ENCODE measurements at places on chromosomes 4 and X.

- ATAC-seq, result no peak
Measured at GRCh38 chrX:118448273-118448783, 47.3 kb upstream of the DOCK11 start.

DNA sequence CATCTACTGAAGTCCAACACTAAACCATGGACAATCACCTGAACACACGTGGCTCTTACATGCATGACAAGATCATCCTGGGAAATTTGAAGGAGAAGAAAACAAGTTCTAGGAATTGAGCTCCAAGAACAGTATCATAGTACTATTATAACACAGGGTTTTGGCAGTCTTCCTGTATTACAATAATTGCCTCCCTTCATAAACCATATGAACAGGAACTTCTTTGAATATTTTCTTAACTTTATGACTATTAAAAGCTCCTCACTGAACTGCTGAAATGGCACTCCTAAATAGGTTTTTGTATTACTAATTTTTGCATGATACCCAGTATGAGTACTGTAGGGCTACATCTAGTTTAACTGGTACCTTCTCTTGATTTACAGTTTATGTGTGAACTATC, 130.0 kb downstream of the ZAR1 start:
- ATAC-seq, result no peak

- peak; percentile 40 for ATAC-seq
Measured at GRCh38 chr4:73068491-73069337, 802 bp downstream of the COX18 start.

DNA sequence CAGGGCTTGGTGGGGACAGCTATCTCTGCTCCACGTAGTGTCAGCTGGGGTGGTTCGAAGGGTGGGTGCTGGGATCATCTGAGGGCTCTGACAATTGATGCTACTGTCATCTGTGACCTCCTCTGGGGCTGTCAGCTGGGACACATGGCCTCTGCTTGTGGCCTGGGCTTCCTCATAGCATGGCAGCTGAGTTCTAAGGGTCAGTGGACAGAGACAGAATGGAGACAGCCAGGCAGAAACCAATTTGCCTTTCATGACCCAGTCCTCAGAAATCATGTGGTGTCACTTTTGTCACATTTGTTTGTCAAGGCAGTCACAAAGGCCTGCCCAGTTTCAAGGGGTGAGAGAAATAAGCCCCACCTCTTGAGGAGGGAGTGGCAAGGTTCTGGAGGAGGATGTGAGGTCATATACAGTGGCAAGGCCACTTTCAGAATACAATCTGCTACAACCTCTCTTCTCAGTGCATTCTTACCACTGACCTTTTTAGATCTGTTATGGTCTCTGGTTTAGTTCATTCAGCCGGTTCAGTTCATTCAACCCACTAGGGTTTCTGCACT, 103.6 kb upstream of the BCOR start:
- ATAC-seq, result no peak

DNA sequence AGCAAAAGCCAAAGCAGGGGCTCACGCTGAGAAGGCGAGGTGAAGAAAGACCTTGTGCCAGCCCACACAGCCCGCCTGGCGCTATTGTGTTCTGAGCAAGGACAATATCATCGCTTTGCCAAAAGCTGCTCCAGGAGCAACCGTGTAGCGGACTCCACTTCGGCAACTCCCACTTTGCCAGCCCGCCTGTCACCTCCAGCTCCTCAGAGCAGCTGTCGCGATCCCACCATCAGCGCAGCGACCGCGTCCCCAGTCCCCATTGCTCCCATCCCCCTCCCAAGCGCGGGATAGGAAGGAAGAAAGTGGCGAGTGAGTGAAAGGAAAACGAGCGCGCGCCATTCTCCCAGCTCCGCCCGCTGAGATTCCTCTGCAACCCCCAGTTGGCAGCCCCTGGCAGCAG, 759 bp downstream of the ZC4H2 start:
- ATAC-seq, result peak; percentile 78

- no peak for ATAC-seq
Measured at GRCh38 chr4:79920163-79920853, 152.7 kb downstream of the ANTXR2 start.

GRCh38 chrX:14673236-14673635, 143.9 kb downstream of the GLRA2 start:
- no peak for ATAC-seq

DNA sequence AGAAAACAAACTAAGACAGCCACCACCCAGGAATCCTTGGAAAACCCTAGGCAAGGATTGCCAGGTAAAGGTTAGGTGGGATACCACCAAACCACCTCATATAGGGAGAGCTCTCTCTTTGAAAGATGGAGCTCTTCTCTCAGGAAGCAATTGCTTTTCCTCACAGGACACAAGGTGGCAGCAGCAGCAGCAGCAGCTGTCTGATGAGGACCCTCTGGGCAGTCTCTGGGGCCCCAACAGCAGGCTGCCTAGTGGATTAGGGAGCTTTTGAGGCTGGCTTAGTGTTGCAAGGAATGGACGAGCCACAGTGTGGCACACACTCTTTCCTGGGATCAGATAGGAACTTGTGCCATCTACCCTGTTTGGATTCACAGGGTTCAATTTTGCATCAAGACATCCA, 41.4 kb upstream of the CHRDL1 start:
- ATAC-seq, result no peak

DNA sequence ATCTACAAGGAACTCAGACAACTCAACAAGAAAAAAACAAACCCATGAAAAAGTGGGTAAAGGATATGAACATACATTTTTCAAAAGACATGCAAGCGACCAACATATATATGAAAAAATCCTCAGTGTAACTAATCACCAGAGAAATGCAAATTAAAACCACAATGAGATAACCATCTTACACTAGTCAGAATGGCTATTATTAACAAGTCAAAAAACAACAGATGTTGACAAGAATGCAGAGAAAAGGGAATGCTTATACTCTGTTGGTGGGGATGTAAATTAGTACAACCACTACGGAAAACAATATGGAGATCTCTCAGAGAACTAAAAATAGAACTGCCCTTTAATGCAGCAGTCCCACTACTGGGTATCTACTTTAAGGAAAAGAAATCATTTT, 12.1 kb downstream of the NIPAL1 start:
- no peak for ATAC-seq

- no peak for ATAC-seq
Measured at GRCh38 chr4:38662522-38663089, 1.4 kb upstream of the KLF3 start.

DNA sequence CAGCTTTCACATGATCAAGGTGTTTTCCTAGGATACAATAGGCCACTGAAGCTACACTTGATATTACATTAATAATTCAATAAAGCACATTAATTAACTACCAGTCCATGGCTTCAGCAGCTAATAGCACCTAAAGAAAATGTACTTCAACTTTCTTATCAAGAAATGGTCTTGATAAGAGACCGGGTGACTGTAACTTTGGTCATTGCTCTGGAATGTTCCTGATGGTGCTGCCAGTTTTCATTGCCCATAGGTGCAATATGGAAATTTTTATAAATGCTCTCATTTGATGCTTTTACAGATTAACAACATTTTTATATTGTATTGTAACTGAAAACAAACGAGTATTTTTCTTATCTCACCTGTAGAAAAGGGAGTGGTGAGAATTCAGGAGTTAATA, 165.4 kb downstream of the SHROOM3 start:
- no peak for ATAC-seq

- ATAC-seq, result peak; percentile 97
Measured at GRCh38 chr4:101169044-101170014, 178.0 kb downstream of the PPP3CA start.

GRCh38 chrX:132442691-132443090, 46.1 kb downstream of the MBNL3 start:
- no peak for ATAC-seq

Measured in SK-N-SH treated with all-trans-retinoic acid at 6 μM for 48 hours (cell line).